NCI-H524 treated with DMSO at 0.1 percent for 48 hours (cell line): ENCODE measurements at places on chromosomes 4 and X.

DNA sequence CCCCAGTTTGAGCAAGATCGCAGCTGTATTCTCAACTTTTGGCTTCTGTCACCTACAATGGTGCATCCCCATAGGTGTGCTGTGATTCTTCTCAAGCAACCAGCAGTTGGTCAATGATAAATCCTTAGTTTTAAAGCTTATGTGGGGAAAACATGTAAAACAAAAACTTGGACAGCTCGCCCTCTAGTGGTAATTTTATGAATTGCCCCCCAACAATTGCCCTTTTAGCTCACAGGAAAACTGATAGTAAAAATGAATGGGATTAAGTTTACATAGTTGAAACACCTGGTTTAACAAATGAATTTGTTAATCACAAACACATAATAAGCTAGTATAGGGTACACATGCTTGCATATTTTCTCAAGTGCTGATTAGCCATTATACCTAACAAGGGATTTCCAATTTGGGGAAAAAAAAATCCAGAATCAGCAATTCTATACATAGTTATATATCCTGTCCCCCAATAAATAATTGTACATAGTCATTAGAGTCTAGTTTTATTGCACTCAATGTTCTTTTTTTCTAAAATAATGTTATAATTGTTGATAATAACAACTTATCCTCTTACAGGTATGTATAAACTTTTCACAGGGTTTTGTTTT, 30.1 kb downstream of the TEX13A start:
- no peak for DNase-seq

- no peak for DNase-seq
These were observed 46.6 kb upstream of the PRRG1 start for GRCh38 chrX:37302569-37302968.

DNA sequence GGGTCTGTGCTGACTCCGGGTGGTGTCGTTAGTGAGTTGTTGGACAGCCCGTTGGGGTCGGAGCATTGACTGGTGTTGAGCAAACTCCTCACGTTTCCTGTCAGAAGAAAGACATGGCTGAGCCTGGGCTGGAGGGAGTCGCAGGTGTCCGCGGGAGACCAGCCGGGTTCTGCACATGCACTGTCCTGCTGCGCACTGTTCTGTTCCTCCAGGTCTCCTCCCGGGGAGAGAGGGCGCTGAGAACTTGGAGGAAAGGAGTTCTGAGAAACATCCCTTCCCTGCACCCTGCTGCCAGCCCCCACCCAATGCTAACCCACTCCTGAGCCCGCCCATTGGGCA, 1.1 kb downstream of the ZNF141 start:
- DNase-seq, result no peak

DNA sequence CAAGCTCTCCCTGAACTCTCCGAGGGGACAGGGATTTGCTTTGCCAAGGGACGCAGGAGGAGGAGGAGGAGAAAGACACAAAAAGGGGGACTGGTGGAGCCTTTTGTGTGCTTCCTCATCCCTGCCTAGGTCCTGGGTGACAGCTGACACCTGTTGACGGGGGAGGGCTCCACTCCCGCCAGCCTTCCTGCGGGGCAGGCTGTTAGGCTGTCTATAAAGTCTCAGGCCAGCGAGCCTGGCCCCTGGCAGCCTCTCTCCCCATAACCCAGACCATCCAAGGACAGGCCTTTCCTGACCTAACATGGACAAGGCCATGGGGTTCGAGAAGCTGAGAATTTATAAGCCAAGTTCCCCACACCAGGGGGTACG, 832 bp upstream of the EVC2 start:
- no peak for DNase-seq

- no peak for DNase-seq
These were observed 82.8 kb upstream of the AMELX start for GRCh38 chrX:11210415-11210801.

DNA sequence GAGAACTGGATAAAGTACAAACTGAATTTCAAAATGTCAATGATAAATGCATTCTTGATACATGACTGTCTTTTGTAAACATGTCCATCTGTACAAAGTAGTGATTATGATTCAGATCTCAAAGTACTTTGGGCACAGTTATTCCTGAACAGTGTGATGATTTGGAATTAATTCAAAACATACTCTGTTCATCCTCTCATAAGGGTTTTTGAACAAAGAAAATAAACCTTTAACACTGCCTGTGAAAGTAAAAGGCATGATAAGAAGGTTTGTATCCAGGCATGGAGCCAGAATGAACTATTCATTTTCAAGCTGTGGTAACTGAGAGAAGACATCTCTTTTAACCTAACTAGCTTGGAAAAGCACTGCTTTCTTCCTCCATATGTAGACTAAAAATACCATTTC, 883 bp upstream of the KLHL4 start:
- no peak for DNase-seq

DNA sequence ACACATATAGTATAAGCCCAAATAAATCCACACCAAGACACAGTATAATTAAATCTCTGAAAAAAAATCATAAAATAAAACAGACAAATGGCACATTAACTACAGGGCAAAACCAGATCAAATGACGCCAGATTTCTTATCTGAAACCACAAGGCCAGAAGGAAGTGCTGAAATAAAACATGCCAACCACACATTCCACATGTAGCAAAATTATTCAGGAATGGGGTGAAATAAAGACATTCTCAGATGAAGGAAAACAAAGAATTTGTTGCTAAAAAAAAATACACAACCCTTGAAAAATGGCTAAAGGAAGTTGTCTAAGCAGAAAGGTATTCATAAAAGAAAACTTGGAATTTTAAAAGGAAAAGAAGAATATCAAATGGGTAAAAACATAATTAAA, 4.5 kb upstream of the DCAF12L1 start:
- no peak for DNase-seq

DNA sequence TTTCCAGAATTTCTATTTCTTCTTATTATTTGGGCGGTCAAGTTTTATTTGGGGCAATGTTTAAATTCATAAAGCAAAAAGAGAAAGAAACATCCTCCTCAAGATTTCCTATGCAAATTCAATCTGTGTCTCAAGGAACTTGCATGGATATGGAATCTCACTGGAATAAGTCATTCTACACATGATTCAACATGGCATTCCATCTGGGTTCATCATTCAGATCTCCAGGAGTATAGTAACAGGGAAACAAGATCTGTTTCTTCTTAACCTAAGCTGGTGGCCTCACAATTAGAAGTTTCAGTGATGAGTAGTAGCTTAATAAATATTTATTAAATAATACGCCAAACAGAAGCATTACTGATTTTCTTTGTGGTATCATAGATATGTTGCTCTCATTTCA, 19.8 kb downstream of the KLHL34 start:
- no peak for DNase-seq

DNA sequence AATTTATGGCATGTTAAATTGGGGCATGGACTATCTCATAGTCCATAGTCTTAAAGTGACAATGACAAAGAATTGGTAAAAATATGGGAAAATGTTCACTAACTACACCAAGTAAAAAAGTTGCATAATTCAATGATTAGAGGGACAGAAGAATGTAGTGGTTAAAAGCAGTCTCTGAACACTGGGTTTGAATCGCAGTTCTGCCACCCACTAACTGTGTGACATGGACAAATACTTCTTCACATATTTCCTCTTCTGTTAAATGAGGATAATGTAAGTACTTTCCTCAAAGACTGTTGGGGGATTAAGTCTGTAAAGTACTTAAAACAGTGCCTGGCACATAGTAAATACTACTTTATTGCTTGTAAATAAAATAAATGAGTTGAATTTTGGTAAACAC, 15.3 kb downstream of the COQ2 start:
- DNase-seq, result no peak

GRCh38 chrX:19579485-19579884, 64.2 kb upstream of the MAP3K15 start:
- DNase-seq, result no peak

DNA sequence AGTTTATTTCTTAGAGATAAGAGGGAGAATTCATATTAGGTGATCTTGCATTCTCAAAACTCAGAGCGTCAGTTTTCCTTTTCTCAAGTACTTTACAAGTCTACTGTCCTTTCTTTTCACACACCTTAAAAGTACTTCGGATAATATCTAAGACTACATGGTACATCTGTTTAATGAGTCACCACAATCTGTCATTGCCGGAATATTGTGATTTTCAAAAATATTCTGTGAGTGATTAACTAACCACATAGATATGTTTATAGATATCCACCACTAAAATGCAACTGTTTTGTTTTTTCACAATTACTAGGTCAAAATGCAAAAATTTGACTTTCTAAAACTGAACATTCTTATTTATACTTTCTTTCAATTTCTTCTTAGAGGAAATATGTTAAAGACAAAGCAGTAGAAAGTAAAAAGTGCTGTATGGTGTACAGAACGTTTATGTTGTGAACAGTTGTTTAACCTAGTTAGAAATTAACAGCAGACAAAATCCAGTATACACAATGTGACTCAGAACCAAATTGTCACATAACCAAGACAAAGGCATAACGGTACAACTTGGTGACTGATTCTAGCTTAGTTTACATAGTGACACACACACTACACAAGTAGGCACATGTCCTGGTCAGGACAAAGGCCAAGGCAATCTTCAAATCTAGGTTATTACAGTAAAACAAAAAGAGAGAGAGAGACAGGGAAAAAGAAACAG, 482.9 kb downstream of the NAF1 start:
- DNase-seq, result no peak

DNA sequence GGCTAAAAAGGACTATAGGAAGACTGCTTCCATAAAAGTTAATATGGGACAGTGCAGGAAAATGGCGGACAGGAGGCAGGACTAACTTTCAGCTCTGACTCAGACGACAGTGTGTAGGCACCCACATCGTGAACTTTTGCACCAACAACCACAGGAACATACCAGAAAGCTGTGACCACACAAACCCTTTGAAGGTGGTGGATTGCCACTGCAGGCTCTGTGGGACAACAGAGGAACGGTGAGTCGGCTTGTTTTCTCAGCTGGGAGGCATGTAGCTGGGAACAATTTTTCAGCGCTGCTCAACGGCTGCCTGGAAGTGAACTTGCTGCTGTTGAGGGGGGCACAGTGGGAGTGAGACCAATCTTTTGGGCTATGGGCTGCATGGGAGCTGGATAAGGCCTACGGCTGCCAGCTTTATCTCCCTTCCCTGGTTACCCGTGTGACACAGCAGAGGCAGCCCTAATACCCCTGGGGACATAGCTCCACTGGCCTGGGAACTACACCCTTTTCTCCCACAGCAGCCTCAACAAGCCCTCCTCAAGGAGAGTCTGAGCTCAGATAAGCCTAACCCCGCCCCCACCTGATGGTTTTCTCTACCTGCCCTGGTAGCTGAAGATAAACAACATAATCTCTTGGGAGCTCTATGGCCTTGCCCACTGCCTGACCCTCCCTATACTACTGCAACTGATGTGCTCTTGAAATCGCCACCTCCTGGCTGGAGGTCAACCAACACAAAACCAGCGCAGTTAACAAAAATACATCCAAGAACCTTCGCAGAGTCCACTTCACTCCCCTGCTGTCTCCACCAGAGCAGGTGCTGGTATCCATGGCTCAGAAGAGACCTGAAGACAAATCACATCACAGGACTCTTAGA, 1537.0 kb downstream of the C4orf33 start:
- DNase-seq, result no peak
